EH (cell line): ENCODE measurements at places on chromosomes 2 and 18.
A peak's percentile ranks its signal among the peaks of the same experiment; 100 is the strongest.

DNA sequence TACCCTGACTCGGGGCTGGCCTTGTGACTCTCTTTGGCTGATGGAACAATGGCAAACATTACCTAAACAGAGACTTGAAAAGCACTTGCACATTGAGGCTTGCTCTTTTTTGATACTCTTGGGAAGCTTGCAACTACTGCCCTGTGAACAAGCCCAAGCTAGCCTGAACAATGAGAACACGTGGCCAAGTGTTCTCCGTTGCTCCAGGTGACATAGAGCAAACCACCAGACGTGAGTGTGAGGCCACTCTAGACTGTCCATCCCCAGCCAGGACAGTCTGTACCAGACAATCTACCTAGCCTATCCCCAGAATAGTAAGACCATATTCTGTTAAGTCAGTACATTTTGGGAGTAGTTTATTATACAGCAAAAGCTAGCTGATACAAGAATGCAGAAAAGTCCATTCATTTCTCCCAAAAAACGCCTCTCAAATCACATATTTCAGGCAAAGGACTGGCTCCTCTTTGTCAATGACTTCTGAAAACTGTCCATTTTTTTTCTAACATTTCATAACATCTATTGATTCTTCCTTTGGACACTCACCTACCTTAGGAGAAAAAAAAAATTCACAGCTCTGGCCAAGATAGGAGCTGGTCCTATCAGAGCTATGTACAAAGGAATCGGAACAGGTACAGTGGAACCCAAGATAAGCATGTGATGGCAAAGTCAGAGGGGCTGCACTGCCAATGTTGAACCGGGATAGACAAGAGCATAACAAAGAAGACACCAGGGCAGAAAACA lies 142.1 kb upstream of the PKDCC start:
- DNase-seq = no peak

- peak; percentile 82 for DNase-seq
Observed at GRCh38 chr18:70390371-70391090, 101.7 kb downstream of the SOCS6 start.

GRCh38 chr18:49206717-49207116 lies 253.7 kb downstream of the DYM start:
- no peak for DNase-seq

DNA sequence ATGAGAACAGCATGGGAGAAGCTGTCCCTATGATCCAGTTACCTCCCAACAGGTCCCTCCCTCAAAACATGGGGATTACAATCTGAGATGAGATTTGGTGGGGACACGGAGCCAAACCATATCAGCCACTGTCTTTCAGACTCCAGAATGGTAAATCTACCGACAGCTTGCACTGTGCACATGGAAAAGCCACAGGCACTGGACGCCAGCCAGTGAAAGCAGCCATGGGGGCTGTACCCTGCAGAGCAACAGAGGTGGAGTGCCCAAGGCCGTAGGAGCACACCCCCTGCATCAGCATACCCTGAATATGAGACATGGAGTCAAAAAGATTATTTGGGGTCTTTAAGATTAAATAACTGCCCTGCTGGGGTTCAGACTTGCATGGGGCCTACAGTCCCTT lies 218.4 kb downstream of the PDE1A start:
- no peak for DNase-seq

DNA sequence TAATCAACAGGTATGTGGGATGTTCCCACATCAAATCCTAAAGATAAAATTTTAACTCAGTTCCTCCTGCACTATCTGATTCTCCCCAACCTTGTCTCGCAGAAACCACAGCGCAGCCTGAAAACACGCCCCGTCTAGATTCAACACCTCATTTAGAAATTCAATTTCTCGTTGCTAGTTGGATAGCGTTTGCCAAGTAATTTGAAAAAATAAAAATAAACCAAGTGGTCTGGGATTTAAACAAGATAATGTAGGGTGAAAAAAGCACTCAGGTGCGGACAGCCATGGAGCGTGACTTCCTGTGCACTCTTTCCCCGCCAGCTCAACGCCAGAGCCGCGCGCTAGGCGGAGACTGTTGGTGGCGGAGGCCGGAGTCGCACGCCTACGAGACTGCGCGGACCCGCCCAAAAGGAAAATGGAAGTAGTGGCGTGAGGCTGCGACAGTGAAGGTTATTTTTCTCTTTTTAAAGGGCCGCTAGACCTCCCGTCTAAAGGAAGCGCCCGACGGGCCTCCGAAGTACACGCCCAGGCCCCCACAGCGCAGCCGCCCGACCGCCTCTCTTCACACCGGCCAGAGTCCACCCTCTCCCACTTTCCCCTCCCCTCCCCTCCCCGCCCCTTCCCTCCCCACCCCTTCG lies 615 bp upstream of the CCNT2 start:
- no peak for DNase-seq

DNA sequence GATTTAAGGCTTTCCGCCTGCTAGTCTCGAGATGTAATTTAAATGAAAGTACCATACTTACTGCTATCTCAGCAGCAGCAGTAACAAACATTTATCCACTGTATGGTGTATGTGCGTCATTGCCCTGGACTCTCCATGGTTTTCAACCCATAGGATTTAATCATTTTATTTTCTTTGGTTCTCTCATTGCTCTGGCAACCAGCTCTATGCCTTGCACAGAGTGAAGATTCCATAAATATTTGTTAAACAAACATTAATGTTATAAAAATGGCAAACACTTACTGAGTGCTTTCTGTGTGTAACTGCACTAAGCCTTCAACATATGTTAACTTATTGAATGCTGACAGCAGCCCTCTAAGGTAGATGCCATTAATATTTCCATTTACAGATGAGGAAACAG lies 1.3 kb upstream of the LMAN1 start:
- peak; percentile 21 for DNase-seq

DNA sequence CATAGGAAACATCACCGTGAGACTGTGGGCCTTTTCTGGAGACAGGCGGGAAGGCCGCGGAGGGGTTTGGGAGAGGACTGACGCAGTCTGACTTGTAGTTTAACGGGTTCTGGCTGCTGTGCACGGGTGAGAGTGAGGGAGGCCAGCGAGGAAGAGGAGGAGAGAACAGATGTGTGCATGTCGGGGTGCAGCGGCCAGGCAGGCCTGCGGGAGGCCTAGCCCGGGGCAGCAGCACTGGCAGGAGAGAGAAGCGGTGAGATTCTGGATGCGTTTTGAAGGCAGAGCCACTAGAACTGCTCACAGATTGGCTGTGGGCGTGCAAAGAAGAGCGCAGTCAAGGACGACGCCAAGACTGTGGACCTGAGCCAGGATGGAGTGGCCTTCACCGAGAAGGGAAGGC lies 53.9 kb downstream of the PTGR3 start:
- DNase-seq = no peak

DNA sequence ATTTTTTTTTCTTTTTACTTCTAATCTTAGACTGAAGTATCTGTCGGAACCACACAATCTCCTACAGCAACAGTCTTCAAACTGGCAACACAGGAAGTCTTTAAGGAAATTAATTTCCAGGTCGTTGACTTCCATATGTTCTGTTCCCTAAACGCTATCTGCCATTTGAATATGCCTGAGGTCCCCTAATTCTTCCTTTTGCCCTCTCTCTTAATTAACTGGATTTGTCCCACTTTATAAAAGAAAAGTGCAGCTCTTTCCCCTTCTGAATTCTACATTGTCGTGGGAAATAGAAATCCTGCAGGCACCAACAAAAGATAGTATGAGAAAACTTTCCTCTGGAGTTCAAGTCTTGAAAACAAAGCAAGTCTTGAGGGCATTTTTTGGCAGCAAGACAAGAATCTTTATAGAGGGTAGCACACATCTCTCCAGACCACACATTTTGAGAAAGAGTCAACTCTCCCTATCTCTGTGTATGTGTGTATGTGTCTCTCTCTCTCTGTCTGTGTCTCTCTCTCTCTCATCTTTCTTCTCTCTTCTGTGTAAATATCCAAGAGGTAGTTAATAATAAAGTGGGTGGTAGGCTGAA lies 879.8 kb downstream of the SOCS6 start:
- no peak for DNase-seq

- peak; percentile 53 for DNase-seq
Observed at GRCh38 chr2:156333951-156334495, 1.5 kb upstream of the NR4A2 start.

- DNase-seq = peak; percentile 3
Observed at GRCh38 chr18:35588995-35589394, 7.5 kb downstream of the GALNT1 start.

DNA sequence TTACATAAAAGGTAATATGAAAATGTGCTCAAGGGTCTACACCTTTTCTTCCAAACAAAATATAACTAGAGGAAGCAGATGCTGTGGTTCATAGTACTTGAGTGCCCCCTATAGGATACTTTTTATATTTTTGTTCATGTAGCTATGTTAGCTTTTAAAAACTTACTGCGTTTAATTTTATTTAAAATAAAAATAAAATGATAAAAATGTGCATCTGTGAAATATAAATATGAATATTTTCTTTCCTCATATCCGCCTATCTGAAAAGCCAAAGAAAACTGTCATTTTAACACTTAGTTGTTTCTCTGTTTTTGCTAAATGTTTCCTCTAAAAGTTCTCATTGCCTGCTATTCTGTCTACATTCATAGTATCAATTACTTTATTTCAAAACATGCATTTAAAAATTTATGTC lies 9.6 kb upstream of the LRP1B start:
- peak; percentile 21 for DNase-seq

DNA sequence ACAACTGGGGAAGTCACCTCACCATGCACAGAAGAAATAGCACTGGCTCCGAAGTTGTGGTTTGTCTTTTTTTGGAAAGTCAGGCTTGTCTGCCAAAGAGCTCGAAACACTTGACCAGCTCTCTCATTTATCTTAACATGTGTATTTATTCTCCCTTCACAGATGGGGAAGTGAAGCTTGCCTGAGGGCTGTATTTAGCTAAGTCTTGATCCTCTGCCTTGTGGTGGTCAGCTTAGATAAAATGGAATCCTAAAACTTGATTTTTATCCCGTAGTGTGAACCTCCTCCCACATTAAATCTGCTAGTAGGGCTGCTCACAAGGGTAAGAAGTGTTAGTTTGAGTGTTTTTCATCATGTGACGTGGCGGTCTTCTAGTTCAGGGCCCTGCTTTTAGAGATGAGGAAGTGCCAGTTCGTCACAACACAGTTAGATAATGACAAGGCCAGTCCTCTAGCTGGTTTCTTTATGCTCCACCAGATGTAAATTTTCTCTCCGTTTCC lies 89.7 kb downstream of the TMEM247 start:
- DNase-seq = peak; percentile 36

DNA sequence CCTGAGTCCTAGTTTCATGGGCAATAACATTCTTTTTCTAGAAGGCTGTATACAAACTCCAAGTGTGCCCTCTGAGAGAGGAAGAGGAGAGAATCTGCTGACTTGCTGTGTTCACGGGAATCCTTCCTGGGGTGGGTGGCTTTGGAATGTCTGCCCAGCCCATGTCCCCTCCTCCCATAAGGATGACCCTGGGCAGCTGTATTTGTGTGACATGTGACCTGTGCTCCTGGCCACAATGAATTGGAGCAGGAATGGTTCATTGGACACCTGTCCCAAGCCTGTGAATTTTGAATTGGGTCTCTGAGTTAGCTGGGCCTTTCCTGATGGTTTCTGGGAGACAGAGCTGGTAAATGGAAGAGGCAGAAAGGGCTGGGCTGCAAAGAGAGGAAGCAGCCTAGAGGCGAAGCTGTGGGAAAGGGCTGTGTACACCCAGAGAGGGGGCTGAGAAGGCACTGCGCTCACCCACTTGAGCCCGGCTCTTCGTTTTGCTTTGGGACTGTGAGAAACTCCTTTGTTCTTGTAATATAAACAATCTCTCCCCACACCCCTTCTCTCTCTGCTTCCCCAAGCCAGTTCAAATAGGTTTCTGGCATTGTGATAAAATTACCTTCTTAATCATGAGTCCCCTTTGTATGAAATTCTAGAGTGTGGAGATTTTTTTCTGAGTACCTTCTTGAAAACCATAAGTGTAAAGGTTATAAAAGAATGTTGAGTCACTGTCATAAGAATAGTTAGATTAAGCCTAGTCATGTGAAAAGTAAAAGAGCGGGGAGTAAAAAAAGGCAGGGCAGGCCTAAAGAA lies 49.8 kb downstream of the SLC4A5 start:
- DNase-seq = no peak

- DNase-seq = peak; percentile 21
Observed at GRCh38 chr2:174664084-174664759, 66.6 kb upstream of the WIPF1 start.

- DNase-seq = no peak
Observed at GRCh38 chr18:5543036-5543680, 639 bp downstream of the EPB41L3 start.

DNA sequence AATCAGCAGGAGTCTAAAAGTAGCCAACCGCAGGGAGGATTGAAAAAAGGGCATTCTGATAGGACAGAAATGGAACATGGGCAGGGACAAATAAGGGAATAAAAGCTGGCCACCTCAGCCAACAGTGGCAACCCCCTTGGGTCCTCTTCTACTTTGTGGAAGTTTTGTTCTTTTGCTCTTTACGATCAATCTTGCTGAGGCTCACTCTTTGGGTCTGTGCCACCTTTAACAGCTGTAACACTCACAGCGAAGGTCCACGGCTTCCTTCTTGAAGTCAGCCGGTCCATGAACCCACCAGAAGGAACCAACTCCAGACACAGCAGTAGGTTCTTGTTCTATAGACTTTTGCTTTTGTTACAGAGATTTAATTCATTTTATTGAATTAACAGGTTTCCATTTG lies 285.4 kb upstream of the CDH20 start:
- no peak for DNase-seq

DNA sequence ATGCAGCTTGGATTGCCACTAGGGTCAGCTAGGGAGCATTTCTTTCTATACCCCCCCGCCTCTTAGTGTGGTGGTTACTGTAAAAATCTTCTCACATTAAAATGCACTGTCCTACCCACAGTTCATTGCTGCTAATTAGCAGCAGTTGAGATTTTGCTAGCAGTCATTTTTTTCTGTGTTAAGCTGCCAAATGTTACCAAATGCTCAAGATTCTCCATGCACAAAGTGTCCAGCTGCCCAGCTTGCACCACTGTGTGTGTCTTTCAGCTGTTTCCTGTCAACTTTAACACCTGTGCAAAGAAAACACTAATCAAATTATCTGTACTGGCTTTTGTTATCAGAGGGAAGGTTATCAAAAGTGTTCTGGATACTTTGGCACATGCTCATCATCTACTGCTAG lies 679.3 kb downstream of the NR4A2 start:
- no peak for DNase-seq
